ENCODE measurements at places on chromosomes 12 and 14.

DNA sequence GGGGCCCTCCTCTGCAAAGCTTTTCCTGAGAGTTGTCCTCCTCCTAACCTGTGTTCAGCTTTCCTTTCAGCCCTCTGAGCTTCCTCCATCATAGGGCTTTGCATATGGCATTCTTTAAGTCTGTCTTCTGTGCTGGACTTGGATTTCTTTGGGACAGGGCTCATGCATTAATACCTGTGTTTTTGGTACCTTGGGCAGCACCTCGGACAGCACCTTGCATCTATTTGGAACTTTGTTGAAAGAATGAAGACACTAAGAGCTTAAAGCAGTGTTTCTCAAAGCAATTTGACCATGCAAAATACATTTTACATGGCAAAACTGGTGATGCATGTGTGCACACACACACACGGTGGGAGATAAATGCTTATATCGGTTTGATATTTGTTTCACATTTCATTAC lies 115.0 kb upstream of the SRRM4 start:
- H3K27ac ChIP-seq = no peak overlapping the region
- H3K27me3 ChIP-seq = no peaks in the 10 kb centered on the region
- DNase-seq = no peak

- H3K36me3 ChIP-seq = no peaks in the 10 kb centered on the region
- H3K4me3 ChIP-seq = no peak overlapping the region
- no peak for DNase-seq
- no peaks in the 10 kb centered on the region for H3K27me3 ChIP-seq
Measured at GRCh38 chr12:29041621-29042020, 107.5 kb upstream of the FAR2 start.

DNA sequence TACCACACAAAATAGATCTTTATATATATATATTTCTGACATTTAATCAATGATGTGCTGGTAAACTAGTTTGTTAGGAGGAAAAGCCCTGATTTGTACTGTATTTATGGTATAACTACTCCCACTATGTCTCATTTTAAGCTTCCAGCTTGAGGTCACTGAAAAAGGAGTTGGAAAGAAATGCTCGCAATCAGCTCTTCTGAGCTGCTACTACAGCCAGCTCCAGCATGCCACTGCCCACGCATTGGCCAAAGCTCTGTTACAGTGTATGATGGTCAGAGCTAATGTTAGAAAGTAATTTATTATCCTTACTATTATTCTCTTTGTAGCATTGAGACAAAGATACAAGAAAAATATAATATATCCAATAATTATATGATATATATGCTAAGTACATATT lies 55.0 kb upstream of the PCED1B start:
- no peak overlapping the region for H3K4me3 ChIP-seq
- no peaks in the 10 kb centered on the region for H3K4me1 ChIP-seq
- no peaks in the 10 kb centered on the region for H3K36me3 ChIP-seq
- H3K27me3 ChIP-seq = no peaks in the 10 kb centered on the region

DNA sequence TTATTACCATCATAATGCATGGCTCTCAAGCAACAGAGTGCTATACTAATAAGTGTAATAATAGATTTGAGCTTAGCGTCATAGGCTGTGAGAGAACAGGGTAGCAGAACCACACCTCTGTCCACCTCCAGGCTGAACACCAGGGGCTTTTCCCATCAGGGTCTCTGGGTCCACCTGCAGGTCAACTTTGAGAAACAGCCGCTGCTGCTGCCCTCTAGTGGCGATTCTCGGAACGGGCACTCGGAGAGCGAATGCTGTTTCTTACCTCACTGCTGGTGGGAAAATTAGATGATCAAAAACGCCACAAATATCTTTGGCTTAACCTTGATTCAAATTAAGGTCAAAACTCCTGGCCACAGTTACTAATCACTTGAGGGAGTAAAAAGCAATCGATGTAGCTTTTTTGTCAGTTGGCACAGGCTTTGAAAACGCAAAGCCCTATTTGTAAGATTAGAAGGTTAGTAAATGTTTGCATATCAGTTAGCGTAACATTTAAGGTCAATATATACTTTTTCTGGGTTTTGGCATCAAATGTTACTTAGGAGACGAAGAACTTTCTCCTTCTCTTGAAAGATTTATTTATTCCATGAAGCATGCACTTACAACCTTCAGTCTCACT lies 127.9 kb upstream of the TMEM132D start:
- no peak overlapping the region for H3K27ac ChIP-seq
- no peak overlapping the region for H3K4me3 ChIP-seq
- no peaks in the 10 kb centered on the region for H3K27me3 ChIP-seq
- H3K4me1 ChIP-seq = no peaks in the 10 kb centered on the region
- peak; percentile 66 for DNase-seq

GRCh38 chr12:123573870-123574269 lies 10.5 kb upstream of the TMED2 start:
- no peak for DNase-seq
- H3K36me3 ChIP-seq = peaks cover 12% of the 10 kb centered on the region
- H3K27me3 ChIP-seq = no peaks in the 10 kb centered on the region

DNA sequence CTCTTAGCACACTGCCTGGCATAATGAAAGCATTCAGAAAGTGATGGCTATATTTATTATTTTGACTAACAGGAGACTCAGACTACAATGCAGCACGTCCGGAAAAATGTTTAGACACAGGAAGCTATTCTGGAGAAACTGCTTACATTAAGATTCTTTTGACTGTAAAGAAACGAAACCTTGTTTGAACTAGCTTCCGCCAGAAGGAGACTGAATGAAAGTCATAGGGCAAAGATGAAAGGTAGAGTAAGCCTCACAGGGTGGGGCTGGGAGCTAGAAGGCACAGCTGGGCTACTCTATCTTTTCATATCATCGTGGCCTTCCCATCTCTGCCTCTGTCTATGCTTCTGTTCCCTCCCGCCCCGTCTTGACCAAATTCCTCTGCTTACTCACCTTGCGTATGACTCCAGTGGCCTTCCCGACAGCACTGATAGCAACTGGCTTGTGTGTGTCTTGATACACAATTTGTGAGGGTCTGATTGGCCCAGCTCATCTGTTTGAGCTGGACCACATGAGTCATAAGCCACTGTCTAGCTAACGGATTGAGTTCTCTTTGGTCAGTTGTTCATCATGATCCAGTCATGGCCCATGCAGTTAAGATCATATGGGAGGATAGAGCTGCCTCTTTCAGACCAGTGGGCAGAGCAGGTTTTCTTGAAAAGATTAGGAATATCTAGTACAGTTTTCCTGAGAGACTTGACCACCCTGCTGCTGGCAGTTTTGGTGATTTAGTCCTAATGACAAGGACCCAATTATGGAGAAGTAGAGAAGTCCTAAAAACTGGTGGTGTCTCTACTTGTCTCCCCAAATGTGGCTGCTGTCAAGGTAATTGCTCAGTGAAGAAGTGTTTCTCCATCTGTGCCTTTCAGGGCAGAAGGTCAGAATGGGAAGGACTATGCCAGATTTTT lies 151.5 kb upstream of the SLC38A2 start:
- H3K27me3 ChIP-seq = no peaks in the 10 kb centered on the region
- no peak overlapping the region for H3K4me3 ChIP-seq
- no peak for DNase-seq

DNA sequence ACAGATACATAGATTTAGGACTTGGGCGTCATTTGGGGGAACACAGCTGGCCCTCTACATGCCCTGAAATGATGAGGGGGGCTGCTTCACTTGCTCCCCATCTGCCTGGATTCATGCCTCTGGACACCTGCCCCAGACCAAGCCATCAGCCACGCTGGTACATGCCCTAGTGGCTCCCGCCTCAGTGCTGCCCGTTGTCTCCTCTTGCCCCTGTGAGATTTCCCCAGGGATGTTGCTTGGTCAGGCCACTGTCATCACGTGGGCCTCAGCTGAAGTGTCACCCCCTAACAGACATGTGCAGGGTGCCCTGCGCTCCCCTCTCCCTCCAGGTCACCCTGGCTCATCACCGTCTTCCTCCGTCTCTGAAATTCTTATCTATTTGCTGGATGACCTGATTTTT lies 157.5 kb downstream of the PIWIL1 start:
- H3K27me3 ChIP-seq = no peaks in the 10 kb centered on the region
- H3K36me3 ChIP-seq = no peaks in the 10 kb centered on the region
- no peak overlapping the region for H3K27ac ChIP-seq
- H3K4me3 ChIP-seq = no peak overlapping the region
- no peak for DNase-seq

DNA sequence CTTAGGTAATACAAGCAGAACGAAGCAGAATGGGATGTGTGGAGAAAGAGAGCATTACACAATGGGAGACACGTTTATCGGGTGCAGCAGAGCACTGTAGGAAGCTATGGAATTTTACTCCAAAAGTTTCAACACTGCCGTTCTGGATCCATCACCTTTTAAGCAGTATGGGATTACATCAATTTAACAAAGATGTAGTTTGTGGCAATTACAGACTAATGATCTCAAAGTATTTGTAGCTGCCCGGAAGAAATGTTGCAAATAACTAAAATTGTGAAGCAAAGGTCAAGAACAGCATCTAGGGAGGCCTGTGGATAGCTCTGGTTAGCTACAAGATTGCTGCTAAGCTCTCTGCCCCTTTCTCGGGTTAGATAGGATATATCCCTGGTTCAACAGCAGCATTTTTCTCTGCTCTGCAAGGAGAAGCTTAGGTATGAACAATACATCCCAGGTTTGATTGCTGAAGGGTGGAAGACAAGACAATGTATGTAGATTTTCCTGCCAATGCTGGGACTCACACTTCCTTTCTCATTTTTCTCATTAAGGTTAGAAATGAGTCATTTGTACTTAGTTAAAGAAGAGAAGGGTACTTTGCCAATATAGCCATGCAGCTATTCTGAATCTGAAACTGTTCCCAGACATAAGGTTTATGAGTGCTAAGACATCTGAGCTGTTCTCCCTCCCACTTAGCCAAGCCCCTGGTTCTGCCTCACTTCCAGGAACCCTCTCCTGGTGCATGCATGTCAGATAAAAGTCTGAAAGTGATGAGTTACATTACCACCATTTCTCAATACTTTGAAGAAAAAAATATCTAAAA lies 75.0 kb upstream of the HIF1A start:
- no peak overlapping the region for H3K27ac ChIP-seq
- H3K4me3 ChIP-seq = no peak overlapping the region
- no peaks in the 10 kb centered on the region for H3K36me3 ChIP-seq
- H3K27me3 ChIP-seq = no peaks in the 10 kb centered on the region
- DNase-seq = no peak
- peaks cover 4% of the 10 kb centered on the region for H3K4me1 ChIP-seq

GRCh38 chr12:12891080-12891880 lies at the start of gene GPRC5A:
TSS of gene GPRC5A (plus strand) at chr12:12891562. CDS start at chr12:12908250, 16,688 bp downstream.
- H3K36me3 ChIP-seq = no peaks in the 10 kb centered on the region
- no peak for DNase-seq
- peak within 1 kb of the TSS; percentile 41 for H3K4me3 ChIP-seq
- H3K27ac ChIP-seq = no peak within 1 kb of the TSS

DNA sequence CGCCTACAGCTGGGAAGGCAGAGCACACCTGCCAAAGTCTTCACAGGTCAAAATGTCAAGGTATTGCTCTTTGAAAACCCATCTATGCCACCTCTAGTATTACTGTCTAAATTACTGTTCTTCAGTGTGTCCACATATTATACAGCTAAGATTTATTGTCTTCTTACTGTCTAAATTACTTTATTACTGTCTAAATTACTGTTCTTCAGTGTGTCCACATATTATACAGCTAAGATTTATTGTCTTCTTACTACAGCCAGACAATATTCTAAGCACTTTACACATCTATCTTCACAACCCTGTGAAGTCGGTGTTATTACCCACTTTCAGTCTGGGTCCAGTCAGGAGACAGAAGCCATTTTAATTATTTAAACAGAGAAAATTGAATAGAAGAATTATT lies 173.9 kb downstream of the MYRFL start:
- H3K36me3 ChIP-seq = no peaks in the 10 kb centered on the region
- H3K27ac ChIP-seq = no peak overlapping the region
- H3K4me1 ChIP-seq = no peaks in the 10 kb centered on the region
- no peak for DNase-seq
- no peaks in the 10 kb centered on the region for H3K27me3 ChIP-seq

All from neuronal stem cell (in vitro differentiated cells).